ENCODE measurements at places on chromosomes 5 and 9. TPM values are rescaled to one million over a fixed set of nuclear protein-coding genes. Genes with fewer than 3 reads are reported as not detected.
A peak's percentile ranks its signal among the peaks of the same experiment; 100 is the strongest.

DNA sequence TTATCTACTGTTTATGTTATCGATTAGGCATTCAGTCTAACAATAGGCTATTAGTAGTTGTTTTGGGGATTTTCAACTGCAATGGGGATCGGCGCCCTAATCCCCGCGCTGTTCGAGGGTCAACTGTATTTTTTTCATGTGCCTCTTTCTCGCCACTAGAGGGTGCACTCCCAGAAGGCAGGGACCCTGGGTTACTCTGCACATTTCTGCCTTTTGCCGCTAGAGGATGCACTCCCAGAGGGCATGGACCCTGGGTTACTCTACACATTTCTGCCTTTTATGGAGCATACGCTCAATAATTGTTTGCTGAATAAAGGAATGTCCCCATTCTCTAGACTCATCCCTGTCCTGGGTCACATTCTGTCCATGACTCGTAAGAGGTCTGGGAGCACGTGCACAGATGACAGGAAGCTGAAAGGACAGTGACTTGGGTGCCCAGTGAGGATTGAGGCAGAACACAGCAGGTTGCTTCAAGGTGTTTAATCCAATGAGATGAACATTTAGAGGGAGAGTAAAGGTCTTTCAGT is 27.9 kb upstream of the RECK start:
- peak; percentile 74 for DNase-seq
- peaks cover 12% of the 10 kb centered on the region for H3K4me1 ChIP-seq
- no peak overlapping the region for H3K4me3 ChIP-seq
- no peaks in the 10 kb centered on the region for H3K27me3 ChIP-seq
- no peaks in the 10 kb centered on the region for H3K36me3 ChIP-seq
- no peak overlapping the region for H3K27ac ChIP-seq

DNA sequence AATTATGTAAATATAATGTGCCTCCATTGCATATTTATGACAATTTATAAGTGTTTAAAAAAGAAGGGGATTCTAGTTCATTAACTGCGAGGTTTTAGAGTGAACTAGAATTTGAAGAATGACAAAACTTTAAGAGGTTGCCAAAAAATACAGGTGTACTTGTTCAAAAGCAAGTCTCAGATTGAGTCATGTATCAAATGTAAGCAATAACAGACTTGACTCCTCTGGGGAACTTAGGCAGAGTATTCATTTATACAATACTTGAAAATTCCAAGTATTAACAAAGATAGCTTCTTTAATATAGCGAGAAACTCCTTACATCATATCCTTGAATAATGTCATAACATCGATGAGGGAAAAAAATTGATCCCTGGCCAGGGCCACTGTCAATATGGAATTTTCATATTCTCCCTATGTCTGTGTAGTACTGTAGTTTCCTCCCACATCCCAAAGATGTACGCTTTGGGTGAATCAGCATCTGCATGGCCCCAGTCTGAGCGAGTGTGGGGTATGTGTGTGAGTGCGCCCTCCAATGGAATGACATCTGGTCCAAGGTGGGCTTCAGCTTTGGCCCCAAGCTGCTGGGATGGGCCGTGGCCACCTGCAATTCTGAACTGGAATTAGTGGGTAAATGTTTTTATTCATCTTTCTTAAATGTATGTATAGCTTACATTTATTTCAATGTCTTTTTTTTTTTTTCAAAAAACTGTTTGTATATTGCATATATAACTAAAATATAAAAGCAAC is 70.1 kb downstream of the RIC1 start:
- H3K4me1 ChIP-seq, result no peaks in the 10 kb centered on the region
- H3K27me3 ChIP-seq, result no peaks in the 10 kb centered on the region
- no peak for DNase-seq
- H3K36me3 ChIP-seq, result no peaks in the 10 kb centered on the region
- H3K27ac ChIP-seq, result no peak overlapping the region

DNA sequence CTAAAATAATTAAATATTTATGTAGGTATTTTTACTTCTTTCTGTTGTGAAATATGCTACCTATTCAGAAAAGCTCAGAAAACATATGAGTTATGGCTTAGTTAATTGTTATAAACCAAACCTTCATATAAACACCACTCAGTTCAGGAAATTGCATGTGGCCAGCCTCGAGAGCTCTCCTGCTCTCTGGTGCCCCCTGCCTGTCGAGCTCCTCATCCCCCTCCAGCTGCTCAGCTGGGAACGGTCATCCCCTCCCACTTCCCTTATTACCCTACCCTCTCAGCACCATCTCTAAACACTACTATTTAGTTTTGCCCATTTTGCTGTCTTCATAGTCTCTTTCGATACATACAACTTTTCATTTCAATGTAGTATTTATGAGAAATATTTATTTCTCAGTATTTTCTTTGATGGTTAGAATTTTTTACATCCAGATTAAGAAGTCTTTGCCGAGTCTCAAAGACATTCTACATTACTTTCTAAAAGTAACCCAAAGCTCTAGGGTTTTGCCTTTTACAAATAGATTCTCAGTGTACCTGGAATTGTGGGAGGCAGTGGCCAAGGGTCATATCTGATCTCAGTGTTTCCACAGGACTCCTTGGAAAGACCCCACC is 51.2 kb upstream of the SEMA4D start:
- H3K4me3 ChIP-seq, result no peak overlapping the region
- H3K36me3 ChIP-seq, result no peaks in the 10 kb centered on the region
- H3K27me3 ChIP-seq, result no peaks in the 10 kb centered on the region
- peaks cover 7% of the 10 kb centered on the region for H3K4me1 ChIP-seq

Gene DDX4
- not detected for total RNA-seq

DNA sequence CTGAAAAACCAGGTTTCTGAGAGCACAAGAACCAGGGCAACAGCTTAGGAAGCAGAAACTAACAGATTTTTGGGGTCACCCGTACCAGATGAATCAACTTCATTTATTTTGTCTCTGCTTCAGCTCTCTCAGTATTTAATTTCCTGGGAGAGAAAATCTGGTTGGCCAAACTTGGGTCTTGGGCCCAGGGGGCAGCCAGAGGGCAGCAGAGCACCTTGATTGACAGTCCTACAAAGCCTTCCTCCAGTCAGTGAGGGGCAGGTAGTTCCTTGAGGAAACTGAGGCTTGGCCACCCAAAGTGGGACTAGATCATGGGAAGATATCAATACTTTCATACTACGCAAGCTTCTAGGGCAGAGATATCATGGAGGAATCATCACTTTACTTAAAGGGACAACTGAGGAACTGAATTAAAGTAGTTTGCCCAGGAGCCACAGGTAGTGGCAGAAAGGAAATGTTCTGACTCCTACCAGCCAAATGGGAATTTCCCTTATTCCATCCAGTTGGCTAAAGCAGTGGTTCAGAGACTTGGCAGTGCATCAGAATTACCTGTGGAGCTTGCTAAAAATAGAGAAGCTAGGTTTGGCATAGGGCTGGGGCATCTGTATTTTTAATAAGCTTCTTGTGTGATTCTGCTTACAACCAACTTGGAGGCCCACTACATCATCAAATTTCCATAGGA is 21.5 kb upstream of the ARHGAP26 start:
- H3K36me3 ChIP-seq, result no peaks in the 10 kb centered on the region
- H3K4me1 ChIP-seq, result peaks cover 14% of the 10 kb centered on the region
- peak; percentile 60 for DNase-seq
- no peaks in the 10 kb centered on the region for H3K27me3 ChIP-seq
- H3K4me3 ChIP-seq, result no peak overlapping the region

GRCh38 chr9:101317735-101318134 is 67.1 kb downstream of the BAAT start:
- no peaks in the 10 kb centered on the region for H3K27me3 ChIP-seq
- H3K4me1 ChIP-seq, result no peaks in the 10 kb centered on the region
- DNase-seq, result no peak
- no peak overlapping the region for H3K27ac ChIP-seq
- no peak overlapping the region for H3K4me3 ChIP-seq
- no peaks in the 10 kb centered on the region for H3K36me3 ChIP-seq

- no peaks in the 10 kb centered on the region for H3K36me3 ChIP-seq
- peaks cover 6% of the 10 kb centered on the region for H3K27me3 ChIP-seq
- H3K4me3 ChIP-seq, result peak overlapping the region; percentile 26
- H3K27ac ChIP-seq, result no peak overlapping the region
Measured at GRCh38 chr9:133701981-133702797, 36.0 kb downstream of the SARDH start.

DNA sequence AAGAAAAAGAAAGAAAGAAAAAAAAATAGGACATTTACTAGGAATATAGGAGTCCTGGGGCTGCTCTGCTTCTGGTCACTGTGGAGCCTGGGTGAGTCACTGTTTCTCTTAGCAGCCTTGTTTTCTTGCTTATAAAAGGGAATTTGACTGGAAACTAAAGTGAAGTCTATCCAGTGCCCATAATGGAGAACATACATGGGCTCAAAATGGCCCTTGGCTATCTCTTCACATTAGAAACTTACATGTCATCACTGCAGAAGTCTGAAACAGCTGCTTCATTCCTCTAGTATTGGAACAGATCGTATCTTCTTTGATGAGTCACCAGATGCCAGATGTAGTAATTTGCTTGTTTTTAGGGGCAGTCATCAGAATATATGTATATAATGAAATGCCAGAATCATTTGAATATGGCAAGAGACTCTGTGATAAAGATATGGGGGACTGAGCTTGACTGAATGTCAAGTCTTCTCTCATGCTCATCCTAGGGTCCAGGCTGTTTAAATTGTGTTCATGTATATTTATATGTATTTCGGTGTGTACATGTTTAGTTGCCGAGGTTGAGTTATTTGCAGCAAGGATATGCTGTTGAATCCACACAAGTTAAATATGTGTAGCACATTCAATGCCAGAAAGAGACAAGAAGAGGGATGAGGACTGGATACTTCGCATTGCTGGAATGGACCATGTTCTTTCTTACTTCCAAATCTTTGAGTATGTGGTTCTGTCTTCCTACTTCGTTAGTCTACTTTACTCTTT is 56.7 kb downstream of the SGCD start:
- H3K27me3 ChIP-seq, result no peaks in the 10 kb centered on the region
- H3K4me1 ChIP-seq, result no peaks in the 10 kb centered on the region
- DNase-seq, result no peak

Gene ANXA1
- total RNA-seq, result 33.3 TPM

Gene RELL2
- total RNA-seq, result 4.4 TPM

GRCh38 chr9:133995012-133995896 is 3.1 kb upstream of the VAV2 start:
- H3K4me1 ChIP-seq, result peaks cover 24% of the 10 kb centered on the region
- DNase-seq, result no peak
- no peak overlapping the region for H3K27ac ChIP-seq
- no peak overlapping the region for H3K4me3 ChIP-seq
- H3K27me3 ChIP-seq, result no peaks in the 10 kb centered on the region
- H3K36me3 ChIP-seq, result no peaks in the 10 kb centered on the region

Gene AJM1
- 21.3 TPM for total RNA-seq

Gene CARTPT
- total RNA-seq, result not detected

- no peak overlapping the region for H3K27ac ChIP-seq
- DNase-seq, result no peak
- no peaks in the 10 kb centered on the region for H3K4me1 ChIP-seq
- no peaks in the 10 kb centered on the region for H3K36me3 ChIP-seq
- no peak overlapping the region for H3K4me3 ChIP-seq
- H3K27me3 ChIP-seq, result no peaks in the 10 kb centered on the region
Measured at GRCh38 chr5:41967401-41967800, 42.3 kb downstream of the FBXO4 start.
